HT1080 (cell line): ENCODE measurements at places on chromosomes 5 and 9. TPM values are rescaled to one million over a fixed set of nuclear protein-coding genes. Genes with fewer than 3 reads are reported as not detected.

Gene SLC9A3
- 5.5 and 7.5 TPM in 2 replicates for total RNA-seq

Gene IFNA8
- total RNA-seq, result not detected in 2 replicates

Gene CNTRL
- total RNA-seq, result 6.1 and 8.1 TPM in 2 replicates

Gene SHOC1
- not detected in 2 replicates for total RNA-seq

Gene IFNE
- 0.43 and 0.94 TPM in 2 replicates for total RNA-seq

Gene SERF1A
- 0.93 and 3.3 TPM in 2 replicates for total RNA-seq

Gene CDC20B
- not detected in 2 replicates for total RNA-seq

Gene ZNF618
- total RNA-seq, result 2.2 and 4.3 TPM in 2 replicates

Gene FCN2
- total RNA-seq, result not detected in 2 replicates

Gene TXNDC15
- total RNA-seq, result 30.5 and 34.7 TPM in 2 replicates

Gene NUTM2G
- total RNA-seq, result not detected in 2 replicates

Gene LCN12
- not detected in 2 replicates for total RNA-seq

Gene CNTNAP3
- total RNA-seq, result 2.7 and 4.8 TPM in 2 replicates

Gene ZDHHC11B
- total RNA-seq, result 0.40 TPM in 1 of 2 replicates, not detected in the other

Gene CDO1
- 1.4 and 3.3 TPM in 2 replicates for total RNA-seq

Gene STING1
- total RNA-seq, result 38.7 and 55.8 TPM in 2 replicates

Gene IPO11
- total RNA-seq, result 23.4 and 24.7 TPM in 2 replicates

Gene WNT8A
- total RNA-seq, result not detected in 2 replicates

Gene HSD17B4
- 62.6 and 90.6 TPM in 2 replicates for total RNA-seq

Gene TMEM8B
- total RNA-seq, result 0.20 and 0.95 TPM in 2 replicates

Gene ARL10
- 0.79 and 2.2 TPM in 2 replicates for total RNA-seq

Gene BTNL3
- not detected in 2 replicates for total RNA-seq

Gene UGT3A1
- not detected in 2 replicates for total RNA-seq

Gene ARL14EPL
- total RNA-seq, result 0.17 TPM in 1 of 2 replicates, not detected in the other

Gene ITGA1
- total RNA-seq, result 2.5 and 5.6 TPM in 2 replicates

Gene NR5A1
- not detected in 2 replicates for total RNA-seq

Gene IGIP
- 0.23 and 0.85 TPM in 2 replicates for total RNA-seq

Gene UBE2QL1
- total RNA-seq, result not detected in 2 replicates

Gene RPS14
- 1,800 and 2,863 TPM in 2 replicates for total RNA-seq

Gene LIFR
- 3.0 and 4.0 TPM in 2 replicates for total RNA-seq

Gene PCDHB2
- total RNA-seq, result 0.37 and 0.43 TPM in 2 replicates

Gene ANKRD55
- total RNA-seq, result not detected in 2 replicates

Gene GPR150
- not detected in 2 replicates for total RNA-seq

Gene FOXD4L3
- not detected in 2 replicates for total RNA-seq

Gene PCDHGC4
- total RNA-seq, result 0.14 and 0.33 TPM in 2 replicates

Gene CLTB
- 156 and 158 TPM in 2 replicates for total RNA-seq

Gene IFNB1
- not detected in 2 replicates for total RNA-seq

Gene PPP6C
- total RNA-seq, result 27.0 and 32.2 TPM in 2 replicates

Gene ERGIC1
- 125 and 169 TPM in 2 replicates for total RNA-seq

Gene PCAT7
- total RNA-seq, result 0.77 and 1.1 TPM in 2 replicates

Gene MAN1B1
- 56.1 and 59.3 TPM in 2 replicates for total RNA-seq

Gene LEAP2
- total RNA-seq, result 0.21 and 0.77 TPM in 2 replicates

Gene C5orf15
- total RNA-seq, result 57.6 and 64.7 TPM in 2 replicates

Gene POC5
- total RNA-seq, result 19.1 and 22.6 TPM in 2 replicates

Gene FGFR4
- total RNA-seq, result 2.2 and 3.4 TPM in 2 replicates

Gene OR1J2
- total RNA-seq, result 0.17 TPM in 1 of 2 replicates, not detected in the other

Gene STPG3
- not detected in 2 replicates for total RNA-seq

Gene SCGB3A2
- not detected in 2 replicates for total RNA-seq

Gene AIF1L
- total RNA-seq, result 0.50 and 1.0 TPM in 2 replicates

Gene ELL2
- 45.1 and 61.1 TPM in 2 replicates for total RNA-seq

Gene SNCAIP
- 3.6 and 6.5 TPM in 2 replicates for total RNA-seq

Gene DMRT3
- total RNA-seq, result not detected in 2 replicates

Gene CEMIP2
- 14.6 and 15.2 TPM in 2 replicates for total RNA-seq

Gene TTC39B
- 1.6 and 3.3 TPM in 2 replicates for total RNA-seq

Gene GPR151
- not detected in 2 replicates for total RNA-seq

Gene SPINK4
- total RNA-seq, result not detected in 2 replicates

Gene SHB
- 31.9 and 42.8 TPM in 2 replicates for total RNA-seq

Gene GAPVD1
- 37.6 and 39.6 TPM in 2 replicates for total RNA-seq

Gene CERCAM
- 60.9 and 65.5 TPM in 2 replicates for total RNA-seq
